ENCODE measurements at places on chromosomes 13 and 19.

- DNase-seq: no peak
Observed at GRCh38 chr13:46665633-46666482, 112.9 kb downstream of the LRCH1 start.

DNA sequence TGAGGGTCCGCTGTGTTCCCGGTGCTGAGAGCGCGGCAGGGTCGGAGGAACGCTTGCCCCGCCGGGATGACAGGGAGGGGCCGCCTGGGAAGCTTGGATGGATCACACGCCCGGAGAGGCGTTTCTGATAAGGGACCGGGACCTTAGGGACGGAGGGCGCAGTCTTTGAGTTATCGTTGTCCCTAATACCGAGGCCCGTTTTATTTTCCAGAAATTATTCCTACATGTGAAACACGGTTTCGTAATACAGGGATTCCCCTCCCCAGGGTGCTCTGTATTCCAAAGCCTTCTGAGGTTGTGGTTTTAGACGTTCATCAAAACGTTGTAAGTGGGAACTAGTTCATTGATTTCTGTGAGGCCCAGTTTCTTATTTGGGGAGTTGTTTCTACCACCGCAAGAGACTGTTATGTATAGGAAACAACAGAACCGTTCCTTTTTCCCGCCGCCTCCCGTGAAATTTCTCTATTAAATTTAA is 752 bp downstream of the PDCD5 start:
- no peak for DNase-seq

GRCh38 chr13:31007417-31007816 is 75.0 kb downstream of the TEX26 start:
- DNase-seq: no peak

GRCh38 chr19:246551-246950 is 44.7 kb downstream of the PLPP2 start:
- peak; percentile 49 for DNase-seq

DNA sequence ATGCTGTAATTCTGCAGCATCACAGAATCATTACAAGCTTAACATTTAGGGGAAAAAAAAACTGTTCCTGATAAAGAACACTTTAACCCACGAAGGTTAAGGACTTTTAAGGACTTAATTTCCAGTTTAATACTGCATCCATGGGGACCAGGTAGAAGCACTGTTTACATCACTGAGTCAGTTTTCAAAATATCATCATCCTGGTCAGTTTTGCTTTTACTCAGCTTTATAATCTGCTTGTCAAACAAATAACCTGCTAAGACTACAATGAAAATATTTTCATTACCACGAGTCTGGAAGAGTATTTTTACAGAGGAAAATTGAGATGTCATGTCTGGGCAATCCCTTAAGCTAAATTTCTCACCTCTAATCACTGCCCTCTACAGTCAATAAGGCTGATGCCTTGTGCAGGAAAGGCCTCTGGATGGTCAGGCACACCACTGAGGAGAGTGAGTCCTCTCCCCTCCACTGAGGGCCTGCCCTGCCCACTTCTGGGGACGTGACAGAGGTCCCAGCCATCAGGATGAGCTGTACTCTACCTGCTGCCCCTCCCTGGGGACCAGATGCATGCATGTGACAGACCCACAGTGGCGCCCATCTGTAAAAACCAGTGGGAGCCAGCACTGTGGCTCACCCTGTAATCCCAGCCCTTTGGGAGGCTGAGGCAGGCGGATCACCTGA is 31.0 kb downstream of the FOXO1 start:
- DNase-seq: no peak

GRCh38 chr13:28071424-28071823 is 29.0 kb downstream of the FLT3 start:
- no peak for DNase-seq

DNA sequence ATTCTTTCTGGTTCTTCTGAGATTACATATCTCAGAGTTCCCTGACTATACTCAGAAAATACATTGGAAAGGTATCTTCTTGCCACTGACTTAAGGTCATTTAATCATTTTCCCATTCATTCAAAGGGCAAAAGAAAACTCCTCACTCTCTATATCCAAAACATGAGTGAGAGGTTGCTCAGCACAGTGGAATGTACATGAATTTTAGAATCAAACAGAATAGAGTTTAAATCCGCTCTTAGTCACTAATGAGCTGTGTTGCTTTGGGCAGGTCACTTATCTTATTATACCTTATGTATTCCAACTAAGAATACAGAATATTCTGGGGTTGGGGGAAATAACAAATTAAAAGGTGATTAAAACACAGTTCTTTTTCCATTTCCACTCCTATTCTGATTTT is 452.6 kb upstream of the KLF12 start:
- no peak for DNase-seq

DNA sequence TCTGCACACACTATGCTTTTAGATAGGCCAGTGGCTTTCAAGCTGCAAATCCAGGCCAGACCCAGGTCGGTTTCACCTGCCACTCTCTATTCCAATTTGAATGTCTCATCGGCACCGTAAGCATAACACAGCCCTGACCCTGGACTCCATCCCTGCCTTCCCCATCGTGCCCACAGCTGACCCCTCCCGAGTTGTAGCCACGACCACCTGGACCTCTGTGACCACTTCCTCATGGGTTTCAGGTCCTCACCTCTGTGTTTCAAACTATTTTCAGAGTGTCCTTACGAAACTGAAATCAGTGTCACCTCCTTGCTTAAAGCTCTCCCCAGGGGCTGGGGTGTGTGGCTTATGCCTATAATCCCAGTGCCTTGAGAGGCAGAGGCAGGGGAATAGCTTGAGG is 9.0 kb upstream of the HSH2D start:
- no peak for DNase-seq

DNA sequence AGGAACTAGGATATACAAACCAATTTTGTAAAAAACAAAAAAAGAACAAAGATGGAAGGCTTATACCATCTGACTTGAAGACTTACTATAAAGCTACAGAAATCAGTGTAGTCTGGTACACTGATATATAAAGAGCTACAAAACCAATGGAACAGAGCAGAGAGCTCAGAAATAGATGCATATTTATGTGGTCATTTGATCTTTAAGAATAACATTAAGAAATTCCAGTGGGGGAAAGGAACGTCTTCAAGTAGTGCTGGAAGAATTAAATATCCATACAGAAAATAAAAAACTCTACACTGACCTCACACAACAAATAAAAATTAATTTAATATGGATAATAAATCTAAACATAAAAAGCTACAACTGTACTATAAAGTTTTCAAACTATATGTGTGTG is 317.0 kb downstream of the ENOX1 start:
- DNase-seq: no peak

- DNase-seq: no peak
Observed at GRCh38 chr13:94329277-94329676, 150.2 kb downstream of the DCT start.

DNA sequence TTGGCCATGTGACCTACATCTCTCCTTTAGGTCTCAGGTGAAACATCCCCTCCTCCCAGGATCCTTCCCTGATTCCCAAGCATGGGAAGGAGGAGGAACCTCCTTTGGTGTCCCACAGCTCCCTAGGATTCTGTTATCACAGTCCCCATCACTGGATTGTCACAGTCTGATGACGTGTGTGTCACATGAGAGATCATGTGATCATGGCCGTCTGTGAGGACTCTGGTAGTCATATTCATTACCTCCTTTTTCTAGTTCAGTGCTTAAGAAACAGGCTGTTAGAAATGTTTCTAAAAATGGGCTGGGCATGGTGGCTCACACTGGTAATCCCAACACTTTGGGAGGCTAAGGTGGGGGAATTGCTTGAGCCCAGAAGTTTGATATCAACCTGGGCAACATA is 3.0 kb downstream of the DHX34 start:
- no peak for DNase-seq

DNA sequence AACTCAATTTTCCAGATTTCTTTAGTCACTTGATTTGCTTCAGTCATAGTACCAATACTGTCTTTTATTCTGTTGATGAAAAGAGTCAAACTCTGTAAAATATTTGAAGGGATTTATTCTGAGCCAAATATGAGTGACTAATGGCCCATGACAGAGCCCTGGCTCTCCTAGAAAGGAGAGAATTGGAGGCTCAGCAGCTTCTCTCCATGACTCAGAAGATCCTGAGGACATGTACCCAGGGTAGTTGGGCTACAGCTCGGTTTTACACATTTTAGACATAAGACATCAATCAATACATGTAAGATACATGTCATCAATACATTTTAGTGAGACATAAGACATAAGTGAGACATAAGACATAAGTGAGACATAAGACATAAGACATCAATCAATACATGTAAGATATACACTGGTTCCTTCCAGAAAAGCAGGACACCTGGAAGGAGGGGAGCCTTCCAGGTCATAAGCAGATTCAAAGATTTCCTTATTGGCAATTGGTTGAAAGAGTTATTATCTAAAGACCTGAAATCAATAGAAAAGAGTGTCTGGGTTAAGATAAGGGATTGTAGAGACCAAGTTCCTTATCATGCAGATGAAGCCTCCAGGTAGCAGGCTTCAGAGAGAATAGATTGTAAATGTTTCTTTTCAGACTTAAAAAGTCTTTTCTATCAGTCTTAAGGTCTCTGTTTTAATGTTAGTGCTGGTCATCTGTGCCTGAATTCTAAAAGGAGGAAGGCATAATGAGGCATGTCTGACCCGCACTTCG is 179.8 kb upstream of the RFC3 start:
- DNase-seq: no peak

DNA sequence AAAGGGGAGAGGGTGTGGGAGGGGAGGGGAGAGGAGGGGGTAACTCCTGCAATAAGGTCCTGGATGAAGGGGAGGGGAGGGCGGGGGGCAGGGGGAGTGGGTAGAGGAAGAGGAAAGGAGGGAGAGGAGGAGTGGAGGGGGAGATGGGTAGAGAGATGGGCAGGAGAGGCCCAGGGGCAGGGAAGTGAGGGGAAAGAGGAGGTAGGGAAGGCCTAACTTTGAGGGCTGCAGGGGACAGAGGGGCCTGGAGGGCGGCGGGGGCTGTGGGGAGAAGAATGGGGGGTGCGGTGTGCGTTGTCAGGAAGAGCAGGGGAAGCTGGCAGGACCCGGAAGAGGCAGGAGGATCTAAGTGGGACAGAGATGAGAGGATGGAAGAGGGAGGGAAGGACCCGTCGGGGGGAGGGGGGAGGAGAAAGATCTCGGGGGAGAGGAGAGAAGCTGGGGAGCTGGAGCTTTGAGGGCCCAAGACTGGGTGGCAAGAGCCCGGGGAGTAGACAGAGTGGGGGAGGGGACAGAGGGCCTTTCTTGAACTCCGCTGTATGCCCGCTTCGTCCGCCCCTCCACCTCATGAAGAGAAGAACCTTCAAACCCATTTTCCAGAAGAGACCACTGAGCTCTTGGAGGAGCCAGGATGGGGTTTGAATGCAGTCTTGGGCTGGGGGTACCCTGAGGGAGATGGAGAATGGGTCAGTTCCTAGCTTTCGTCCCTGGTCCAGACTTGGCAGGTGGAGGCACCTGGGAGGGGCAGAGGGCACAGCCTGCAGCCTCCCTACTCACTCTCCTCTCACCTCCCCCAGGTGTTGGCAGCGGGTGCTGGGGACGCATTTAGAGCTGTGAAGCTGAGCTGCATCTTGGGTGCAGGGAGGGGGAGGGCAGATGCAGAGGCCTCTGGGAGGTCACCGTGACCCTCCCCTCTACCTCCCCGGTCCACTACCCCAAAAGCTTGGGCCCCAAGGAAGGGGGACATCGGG is 778 bp upstream of the LRRC4B start:
- DNase-seq: no peak

DNA sequence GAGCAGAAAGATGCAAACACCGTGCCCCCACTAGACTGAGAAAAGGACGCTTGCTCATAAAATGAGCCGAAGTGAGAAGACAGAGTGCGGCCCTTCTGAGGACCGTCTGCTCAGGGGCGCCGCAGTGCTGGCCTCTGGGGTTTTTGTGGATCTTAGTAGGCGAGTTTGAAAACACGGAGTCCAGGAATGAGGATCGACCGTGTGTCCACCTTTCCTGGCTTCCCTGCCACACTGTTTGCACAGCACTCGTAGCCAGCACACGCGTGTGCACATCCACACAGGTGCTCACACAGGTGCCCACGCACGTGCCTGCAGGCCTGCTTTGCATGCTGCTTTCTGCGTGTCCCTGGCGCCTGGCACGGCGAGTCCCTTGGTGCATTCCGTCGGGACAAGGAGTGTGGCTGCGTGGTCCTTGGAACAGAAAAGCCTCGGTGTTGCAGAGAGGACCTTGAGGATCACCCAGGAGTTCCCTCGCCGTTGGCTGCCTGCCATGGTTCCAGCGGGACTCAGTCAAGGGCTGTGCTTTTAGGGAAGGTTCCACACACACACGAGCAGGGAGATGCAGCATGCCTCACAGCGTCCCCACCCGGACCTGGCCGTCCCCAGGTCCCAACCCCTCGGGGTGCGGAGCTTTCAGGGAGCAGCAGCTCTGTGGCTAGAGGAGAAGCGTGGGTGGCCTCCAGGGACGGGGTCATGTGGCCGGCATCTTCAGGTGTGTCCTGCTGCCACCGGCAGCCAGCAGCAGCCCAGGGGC is 10.1 kb upstream of the ZNF554 start:
- DNase-seq: peak; percentile 58

DNA sequence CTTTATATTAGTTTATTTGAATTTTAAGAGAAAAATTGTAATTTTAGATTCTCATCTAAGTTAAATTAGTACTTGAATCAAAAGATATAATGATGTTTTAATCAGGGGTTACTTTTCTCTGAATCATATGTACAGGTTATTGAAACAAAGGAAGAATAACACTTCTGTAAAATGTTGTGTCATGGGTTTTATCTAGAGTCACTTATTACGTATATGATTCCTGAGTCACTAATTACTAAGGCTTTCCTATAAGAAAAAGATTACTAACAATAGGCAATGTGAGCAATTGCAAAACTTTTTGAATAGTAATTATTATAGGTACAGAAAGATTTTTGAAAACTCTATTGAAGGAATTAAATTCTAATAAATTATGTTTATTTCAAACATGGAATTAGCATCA is 99.2 kb upstream of the KLF5 start:
- DNase-seq: no peak

GRCh38 chr19:44635581-44636438 is 7.9 kb upstream of the PVR start:
- DNase-seq: no peak

DNA sequence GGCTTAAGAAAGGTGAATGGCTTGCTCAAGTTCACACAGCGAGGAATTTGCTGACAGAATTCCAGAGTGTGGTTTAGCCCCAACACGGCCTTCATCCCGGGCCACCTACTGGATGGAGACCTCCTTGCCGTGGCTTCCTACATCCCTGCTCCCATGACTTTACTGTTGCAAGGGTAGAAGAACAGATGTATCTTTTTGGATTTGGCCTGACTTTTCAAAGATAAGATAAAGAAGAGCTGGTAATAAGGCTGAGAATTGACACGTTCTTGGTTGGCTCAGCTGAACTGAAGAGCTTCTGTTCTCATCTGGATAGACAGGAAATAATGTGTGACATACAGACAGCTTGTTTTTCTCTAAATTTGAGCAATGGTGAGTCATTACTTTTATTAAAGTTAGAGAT is 113.1 kb downstream of the KLF5 start:
- DNase-seq: no peak

GRCh38 chr13:111398715-111399299 is 78.4 kb downstream of the TEX29 start:
- no peak for DNase-seq

- DNase-seq: no peak
Observed at GRCh38 chr13:40465015-40465390, 201.4 kb downstream of the FOXO1 start.

- DNase-seq: no peak
Observed at GRCh38 chr19:10279737-10280442, 6.9 kb upstream of the ICAM4 start.
